ENCODE measurements at places on chromosomes 4 and X.

DNA sequence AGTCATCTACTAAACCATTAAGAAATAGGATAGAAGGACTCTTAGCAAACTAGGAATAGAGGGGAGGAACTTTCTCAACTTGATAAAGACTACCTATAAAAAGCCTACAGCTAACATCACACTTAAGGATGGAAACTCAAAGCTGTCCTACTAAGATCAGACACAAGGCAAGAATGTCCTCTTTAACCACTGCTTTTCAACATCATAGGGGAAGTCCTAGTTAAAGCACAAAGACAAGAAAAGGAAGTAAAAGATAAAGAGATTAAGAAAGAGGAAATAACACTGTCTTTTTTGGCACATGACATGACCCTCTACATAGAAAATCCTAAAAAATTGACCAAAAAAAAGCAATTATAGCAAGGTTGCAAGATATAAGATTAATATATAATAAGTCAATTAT, 136.6 kb downstream of the FBXW7 start:
- no peak for DNase-seq

GRCh38 chr4:139163806-139164206, 13.2 kb downstream of the ELF2 start:
- DNase-seq = no peak

- no peak for DNase-seq
Measured at GRCh38 chr4:70583952-70584834, 7.9 kb upstream of the AMBN start.

DNA sequence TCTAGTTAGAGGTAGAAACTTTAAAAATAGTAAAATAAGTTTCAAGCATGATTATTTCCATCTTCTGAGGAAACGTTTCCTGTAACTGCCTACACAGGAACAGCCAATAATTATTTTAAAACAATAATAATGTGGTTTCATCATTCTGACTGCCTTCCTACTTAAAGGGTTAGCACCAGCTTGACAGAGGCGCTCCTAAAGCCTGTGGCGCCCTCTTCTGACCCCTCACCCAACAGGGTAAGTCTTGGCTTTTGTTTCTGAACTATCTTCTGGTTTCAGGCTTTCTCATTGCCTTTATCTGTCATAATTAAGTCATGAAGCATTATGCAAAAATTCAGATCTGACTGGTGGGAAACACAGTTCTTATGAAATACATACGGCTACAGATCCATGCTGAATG, 96.7 kb downstream of the ITM2A start:
- no peak for DNase-seq

GRCh38 chrX:154057791-154058190, 38.1 kb upstream of the IRAK1 start:
- DNase-seq = no peak

GRCh38 chr4:70833675-70834074, 6.0 kb downstream of the GRSF1 start:
- no peak for DNase-seq

GRCh38 chrX:14798805-14799397, 74.0 kb downstream of the FANCB start:
- no peak for DNase-seq

- peak; percentile 72 for DNase-seq
Measured at GRCh38 chr4:15402146-15402545, 25.7 kb upstream of the C1QTNF7 start.

GRCh38 chrX:39158801-39159657, 357.8 kb downstream of the MID1IP1 start:
- DNase-seq = no peak

GRCh38 chr4:182212211-182212761, 30.9 kb upstream of the TENM3 start:
- no peak for DNase-seq

GRCh38 chr4:78602334-78602733, 50.8 kb downstream of the ANXA3 start:
- DNase-seq = no peak

DNA sequence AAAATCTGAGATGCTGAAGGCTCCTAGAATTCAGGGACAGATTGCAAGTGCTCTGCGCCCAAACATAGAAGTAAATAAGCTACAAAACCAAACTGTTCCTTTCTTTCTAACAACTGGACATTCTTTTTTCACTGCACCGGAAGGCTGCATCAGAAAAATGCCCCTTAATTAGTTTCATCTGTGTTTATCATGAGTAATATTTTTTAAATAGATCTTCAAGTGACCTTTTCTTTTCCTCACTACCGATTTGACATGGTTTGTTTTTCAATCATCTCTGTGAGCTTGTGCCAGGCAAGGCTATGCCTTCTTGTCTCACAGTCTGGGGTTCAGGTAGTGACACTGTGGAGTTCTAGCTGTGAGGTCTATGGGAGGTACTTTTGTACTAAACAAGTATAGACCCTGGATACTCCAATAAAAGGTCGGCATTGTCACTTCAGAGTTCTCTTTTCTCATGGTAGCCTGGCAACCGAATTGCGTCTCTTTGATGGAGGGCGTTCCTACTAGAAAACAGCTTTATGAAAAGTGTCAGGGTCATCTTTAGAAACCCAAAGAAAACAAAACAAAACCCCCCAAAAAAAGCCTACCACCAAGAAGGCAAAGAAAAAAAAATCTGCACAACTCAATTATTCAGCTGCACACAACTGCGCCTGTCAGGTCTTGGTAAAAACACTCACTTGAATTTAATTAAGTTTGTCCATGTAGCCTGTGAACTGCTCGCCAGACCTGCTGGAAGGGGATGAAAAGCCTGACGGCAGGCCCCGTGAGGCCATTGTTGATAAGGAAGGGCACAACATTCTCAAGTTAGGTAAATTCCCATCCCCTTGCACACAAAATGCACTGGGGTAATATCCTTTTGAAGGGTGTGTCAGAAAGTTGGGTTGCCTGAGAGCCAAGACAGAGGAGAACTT, 22.8 kb upstream of the ADAMTS3 start:
- no peak for DNase-seq

DNA sequence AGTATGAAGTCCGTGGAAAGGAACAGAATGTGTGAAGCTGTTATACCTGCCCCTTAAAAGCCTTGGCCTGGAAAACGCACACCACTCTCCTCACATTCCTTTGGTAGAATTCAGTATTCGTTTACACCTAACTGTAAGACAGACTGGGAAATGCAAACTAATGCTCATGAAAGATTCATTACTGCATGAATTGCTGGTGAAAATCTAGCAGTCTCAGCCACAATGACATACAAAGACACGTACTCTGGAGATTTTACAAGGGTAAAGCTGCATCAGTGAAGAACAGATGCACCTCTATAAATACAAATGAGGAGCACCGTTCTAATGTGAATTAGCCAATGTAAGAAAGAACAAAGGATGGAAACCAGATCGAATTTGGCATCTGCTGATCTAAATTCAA, 2051.3 kb downstream of the PCDH7 start:
- DNase-seq = no peak

GRCh38 chrX:48883729-48884128, 13.8 kb downstream of the TIMM17B start:
- no peak for DNase-seq

- DNase-seq = no peak
Measured at GRCh38 chr4:148255344-148255720, 186.9 kb downstream of the NR3C2 start.

DNA sequence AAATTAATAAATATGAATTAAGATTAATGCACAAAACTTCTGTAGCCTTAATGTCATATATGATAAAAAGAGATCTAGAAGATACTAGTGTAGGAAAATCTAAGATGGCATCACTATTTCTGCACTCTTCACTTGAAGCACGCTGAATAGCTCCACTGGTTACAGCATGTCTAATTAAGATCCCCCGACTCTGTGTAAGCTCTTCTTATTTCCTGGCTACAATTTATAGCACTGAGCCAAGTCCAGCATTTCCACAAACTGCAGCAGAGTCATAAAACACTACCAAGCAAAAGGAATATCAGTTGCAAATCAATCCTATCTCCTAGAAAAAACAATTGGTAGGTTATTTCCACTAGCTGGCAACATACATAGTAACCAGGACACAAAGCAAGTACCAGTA, 1.3 kb upstream of the CCNA2 start:
- no peak for DNase-seq

- DNase-seq = peak; percentile 56
Measured at GRCh38 chr4:19807505-19807904, 444.2 kb upstream of the SLIT2 start.

GRCh38 chr4:76559236-76560071, 124.4 kb downstream of the SHROOM3 start:
- no peak for DNase-seq

DNA sequence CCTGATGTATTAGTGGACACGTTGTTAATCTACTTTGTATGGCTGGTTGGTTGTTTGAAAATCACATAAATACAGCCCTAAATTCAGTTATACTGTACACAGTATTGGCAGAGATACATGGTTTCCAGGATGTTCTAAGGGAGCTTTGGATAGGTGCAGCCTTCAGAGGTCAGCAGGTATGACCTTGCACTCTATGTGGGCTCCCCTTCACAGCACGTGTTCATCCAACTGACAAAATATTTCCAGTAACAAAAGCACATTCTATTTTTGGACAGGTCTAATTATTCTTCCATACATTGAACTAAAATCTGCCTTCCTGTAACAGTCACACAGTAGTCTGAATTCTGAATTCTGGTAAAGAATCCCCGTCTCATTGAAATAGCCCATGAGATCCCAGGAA, 92.8 kb upstream of the RAPGEF2 start:
- DNase-seq = no peak

GRCh38 chr4:147590249-147590920, 26.8 kb upstream of the TMEM184C start:
- DNase-seq = no peak

- DNase-seq = no peak
Measured at GRCh38 chr4:39062094-39062769, at the start of gene KLHL5. Gene KLHL5 (plus strand): TSS chr4:39062232. CDS start chr4:39062653, 421 bp downstream.

GRCh38 chr4:187865914-187866313, 129.7 kb upstream of the ZFP42 start:
- DNase-seq = no peak

DNA sequence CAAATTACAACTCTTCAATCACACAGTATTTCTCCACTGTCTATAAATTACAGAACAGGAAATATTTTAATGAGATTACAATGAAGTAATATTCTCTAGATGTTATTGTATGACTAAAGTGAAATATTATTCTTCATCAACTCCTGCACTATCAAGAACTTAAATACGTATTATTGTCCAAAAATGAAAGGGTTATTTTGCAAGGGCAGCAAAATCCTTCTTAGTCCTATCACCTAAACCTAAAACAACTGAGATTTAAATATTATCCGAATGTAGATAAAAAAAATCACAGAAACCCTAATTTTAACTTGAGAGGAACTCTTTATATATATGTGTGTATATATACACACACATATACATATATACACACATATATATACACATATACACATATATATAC, 4.9 kb downstream of the UBA6 start:
- no peak for DNase-seq

DNA sequence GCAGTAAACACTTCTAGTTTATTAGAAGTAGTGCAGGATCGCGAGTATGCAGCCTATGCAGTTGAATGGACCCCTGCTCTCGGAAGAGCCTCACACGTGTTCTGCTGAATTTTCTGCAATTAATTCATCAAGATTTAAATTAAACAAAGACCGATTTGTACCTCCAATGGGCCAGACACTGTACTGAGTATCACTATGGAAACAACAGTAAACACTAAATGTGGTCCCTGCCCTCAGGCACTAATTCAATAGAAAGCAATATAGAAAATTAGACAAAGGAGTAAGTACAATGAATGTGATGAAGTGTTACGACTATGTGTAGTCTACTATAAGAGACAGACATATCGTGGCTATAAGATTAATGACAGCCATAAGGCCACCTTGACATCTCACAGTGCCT, 740.3 kb upstream of the FRG1 start:
- no peak for DNase-seq

DNA sequence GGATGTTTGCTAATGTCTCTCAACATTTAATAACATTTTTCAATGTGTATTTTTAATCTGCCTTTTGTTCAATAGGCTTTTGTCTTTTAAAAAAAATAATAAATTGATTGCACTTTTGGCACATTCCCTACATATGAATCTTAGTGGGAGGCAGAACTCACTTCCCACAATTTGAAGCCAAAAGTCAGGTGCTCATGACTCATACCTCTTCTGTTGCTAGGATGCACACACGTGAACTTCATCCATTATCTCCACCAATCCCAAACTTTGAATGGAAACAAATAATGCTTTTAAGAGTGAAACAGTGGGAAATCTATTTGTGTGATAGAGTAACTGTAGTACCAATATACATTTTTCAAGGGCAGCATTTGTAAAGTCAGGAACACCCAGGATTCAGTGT, 260.5 kb downstream of the IQCM start:
- DNase-seq = no peak

- no peak for DNase-seq
Measured at GRCh38 chr4:80532674-80533333, 197.3 kb downstream of the CFAP299 start.

- no peak for DNase-seq
Measured at GRCh38 chr4:88107406-88108107, 50.9 kb downstream of the ABCG2 start.

DNA sequence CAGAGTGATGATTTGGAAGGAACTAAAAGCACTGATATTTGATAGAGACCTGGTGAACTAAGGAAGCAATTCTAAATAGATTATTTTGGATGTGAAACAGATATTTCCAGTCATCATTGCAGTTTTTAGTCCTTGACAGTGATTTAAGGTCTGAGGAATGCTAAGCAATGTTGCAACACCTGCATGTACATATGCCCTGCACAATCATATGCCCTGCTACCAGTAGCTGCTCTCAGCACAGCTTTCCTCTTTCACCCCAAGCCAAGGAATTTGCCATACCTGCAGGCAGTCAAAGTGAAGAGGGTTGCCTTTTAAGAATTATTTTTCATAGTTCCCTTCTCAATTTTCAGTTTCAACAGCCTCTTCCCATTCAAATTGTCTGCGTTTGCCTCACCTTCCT, 8.7 kb upstream of the FAM47A start:
- no peak for DNase-seq

GRCh38 chrX:145716226-145716625, 101.4 kb upstream of the SLITRK2 start:
- DNase-seq = no peak

DNA sequence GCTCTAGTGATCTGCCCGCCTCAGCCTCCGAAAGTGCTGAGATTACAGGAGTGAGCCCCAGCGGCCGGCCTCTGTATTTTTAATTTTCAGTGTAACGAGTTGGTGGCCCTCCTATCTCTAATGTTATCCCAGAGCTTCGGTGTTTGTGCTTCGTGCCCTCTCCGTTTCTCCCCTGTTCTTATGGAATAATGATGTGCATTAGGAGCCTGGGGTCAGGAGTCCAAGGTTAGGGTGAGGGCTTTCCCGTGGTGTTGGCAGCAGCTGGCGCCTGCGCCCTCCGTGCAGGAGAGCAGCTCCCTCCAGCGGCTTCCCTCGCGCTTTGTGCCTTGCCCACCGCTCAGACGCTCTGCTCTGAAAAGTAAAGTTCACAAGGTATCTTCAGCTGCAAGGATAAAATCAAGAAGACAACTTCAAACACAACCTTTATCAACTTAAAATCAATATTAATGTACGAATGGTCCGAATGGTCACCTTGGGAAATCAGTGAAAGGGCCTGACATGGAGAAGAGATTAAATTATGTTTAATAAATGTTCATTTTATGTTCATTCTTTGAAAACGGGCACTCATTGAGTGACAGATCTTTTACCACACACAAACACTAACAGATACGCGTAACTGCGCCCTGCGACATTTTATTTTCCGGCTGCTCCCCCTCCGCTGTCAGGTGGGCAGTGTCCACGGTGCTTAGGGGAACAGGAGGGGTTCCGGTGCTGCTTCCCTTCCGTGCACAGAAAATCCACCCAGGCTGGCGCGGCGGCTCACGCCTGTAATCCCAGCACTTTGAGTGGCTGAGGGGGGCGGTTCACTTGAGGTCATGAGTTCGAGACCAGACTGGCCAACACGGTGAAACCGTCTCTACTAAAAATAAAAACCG, 62.4 kb downstream of the TRAPPC11 start:
- DNase-seq = peak; percentile 1

Data from fibroblast of skin of left biceps (primary cell).